ENCODE measurements at places on chromosomes 4 and X.

GRCh38 chr4:144718958-144719512, 73.1 kb downstream of the HHIP start:
- ATAC-seq: no peak

GRCh38 chr4:78910612-78911011, 28.6 kb downstream of the PAQR3 start:
- no peak for ATAC-seq

GRCh38 chr4:110735686-110736085, 112.8 kb upstream of the PITX2 start:
- ATAC-seq: no peak

- ATAC-seq: no peak
These were observed 56.8 kb downstream of the RBPJ start for GRCh38 chr4:26377328-26378311.

GRCh38 chr4:141657550-141658250, 21.3 kb downstream of the IL15 start:
- ATAC-seq: no peak

GRCh38 chrX:49675075-49675719, 20.6 kb downstream of the PAGE1 start:
- ATAC-seq: no peak

- ATAC-seq: no peak
These were observed 2.7 kb downstream of the GJB1 start for GRCh38 chrX:71225676-71226075.

- no peak for ATAC-seq
These were observed 46.3 kb upstream of the HHIP start for GRCh38 chr4:144599621-144600020.

DNA sequence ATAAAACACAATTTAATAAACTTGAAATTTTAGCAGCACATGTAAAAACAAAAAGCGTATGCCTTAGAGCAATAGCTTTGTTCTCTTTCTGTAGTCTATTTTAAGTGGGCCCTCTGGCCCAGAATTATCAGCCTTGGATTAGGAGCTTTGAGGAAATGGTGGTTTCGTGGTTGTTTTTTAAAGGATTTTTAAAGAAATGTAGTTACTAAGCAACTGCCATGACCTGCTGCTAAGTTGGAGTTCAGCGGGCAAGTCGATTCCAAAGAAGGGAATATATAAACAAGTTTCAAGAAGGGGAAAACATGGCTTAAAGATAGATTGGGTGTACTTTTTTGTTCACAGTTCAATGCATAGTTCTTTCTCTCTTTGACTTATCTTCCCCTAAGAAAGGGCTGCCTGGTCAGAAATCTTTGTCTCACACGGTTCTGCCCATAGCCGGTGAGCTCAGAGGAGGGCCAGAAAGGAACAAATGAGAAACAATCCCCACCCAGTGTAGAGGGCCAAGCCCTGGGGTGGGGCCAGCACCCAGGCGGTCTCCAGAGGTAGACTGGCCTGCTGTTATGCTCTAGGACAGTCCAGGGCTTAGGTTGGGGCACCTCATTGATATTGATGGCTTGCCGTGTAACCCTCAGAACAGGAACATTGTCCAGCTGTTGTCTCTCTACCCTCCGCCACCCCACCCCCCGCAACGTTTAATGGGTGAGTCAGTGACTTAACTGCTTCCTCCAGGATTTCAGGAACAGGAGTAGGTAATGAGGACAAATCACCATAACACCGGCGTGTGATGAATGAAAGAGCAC, 32.5 kb downstream of the DLG3 start:
- ATAC-seq: peak; percentile 70

GRCh38 chrX:131549011-131549410, 5.1 kb downstream of the OR13H1 start:
- ATAC-seq: no peak

DNA sequence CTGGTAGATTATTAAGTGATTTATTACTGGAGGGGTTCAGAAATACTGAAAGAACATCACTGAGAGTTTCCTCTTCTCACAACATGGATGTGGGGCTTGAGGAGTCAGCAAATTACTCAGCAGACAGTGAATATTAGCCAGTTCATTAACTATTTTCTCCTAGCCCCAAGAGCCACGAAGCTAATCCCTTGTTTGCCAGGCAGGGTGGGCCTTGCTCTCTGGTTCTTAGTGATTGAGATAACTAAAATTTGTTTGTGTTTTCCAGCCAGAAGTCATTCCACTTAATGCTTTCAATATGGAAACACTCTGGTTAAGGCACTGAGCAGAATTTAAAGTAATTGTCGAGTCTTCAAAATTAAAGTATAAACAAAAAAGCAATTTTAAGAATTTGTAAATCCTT, 40.1 kb upstream of the PASD1 start:
- no peak for ATAC-seq

DNA sequence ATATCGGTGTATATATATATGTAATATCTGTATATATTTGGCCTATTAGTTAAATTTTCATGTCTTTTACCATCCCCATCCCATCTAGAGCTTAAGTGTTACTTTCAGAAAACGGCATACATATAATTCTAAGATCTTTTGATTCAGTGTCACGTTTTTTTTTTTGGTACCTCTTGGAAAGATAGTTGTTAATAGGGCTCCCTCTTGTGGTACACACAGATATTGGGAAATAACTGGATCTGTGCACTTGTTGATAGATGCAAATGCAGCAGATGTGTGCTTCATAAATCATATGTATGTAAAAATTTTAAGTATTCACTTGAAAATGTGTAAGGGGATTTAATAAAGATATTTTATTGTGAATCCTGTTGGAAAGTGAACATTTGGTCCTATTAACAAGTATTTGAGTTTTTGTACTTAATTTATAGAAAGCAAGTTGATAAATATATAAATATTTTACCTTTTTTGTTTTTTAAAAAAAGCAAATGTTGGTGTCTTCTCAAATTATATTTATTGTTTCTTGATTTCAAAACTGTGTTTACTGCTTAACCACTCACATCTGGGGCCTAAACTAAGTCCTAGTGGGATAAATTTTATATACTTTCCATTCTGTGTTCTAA, 74.7 kb downstream of the PAQR3 start:
- ATAC-seq: no peak

GRCh38 chrX:45714866-45715265, 514.2 kb upstream of the DIPK2B start:
- ATAC-seq: no peak

DNA sequence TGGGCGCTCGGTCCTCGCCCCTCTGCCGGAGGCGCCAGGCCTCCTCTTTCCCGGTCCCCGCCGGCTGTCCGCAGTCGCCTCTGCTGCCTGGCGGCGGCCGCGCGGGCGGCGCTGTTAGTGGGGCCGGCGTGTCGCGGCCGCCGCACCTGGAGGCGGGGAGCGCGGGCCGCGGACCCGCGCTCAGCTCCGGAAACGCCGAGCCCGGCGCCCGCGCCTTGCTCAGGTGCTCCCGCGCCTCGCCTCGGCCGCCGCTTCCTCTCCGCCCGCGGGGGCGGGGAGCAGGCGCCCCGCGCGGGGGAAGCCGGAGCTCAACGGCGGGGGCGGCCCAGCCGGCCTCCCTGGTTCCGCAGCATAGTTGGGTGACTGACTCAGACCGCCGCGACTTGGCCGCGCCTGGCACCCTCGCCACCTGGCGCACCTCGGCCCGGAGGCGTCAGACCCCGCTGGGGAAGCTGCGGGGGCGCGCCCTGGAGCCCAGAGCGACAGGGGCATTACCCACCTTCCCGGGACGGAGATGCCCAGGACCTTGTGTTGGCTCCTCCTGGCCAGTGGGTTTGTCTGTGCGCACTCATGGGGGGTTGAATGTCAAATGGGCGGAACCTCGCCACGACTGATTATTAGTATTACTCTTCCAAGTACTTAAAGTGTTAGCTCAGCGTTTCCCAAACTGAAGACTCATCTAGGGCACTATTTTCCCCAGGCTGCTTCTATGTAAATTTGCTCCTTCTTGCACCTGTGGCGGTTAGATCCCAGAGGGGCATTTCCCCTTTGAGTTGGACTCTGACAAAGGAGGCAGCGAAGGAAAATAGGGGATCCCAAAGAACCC, at the start of gene ARAP2:
Gene ARAP2 (minus strand): TSS at position 258 of the 826 bp plus-strand sequence. CDS start 15,028 bp downstream, outside the sequence.
- ATAC-seq: peak; percentile 64

GRCh38 chr4:52038103-52038912, at the start of gene SGCB:
Gene SGCB, minus strand, starts transcription at chr4:52038299. Its CDS starts 40 bp downstream, at chr4:52038259.
- ATAC-seq: peak; percentile 92

GRCh38 chr4:119209077-119209476, 3.4 kb upstream of the USP53 start:
- ATAC-seq: no peak

DNA sequence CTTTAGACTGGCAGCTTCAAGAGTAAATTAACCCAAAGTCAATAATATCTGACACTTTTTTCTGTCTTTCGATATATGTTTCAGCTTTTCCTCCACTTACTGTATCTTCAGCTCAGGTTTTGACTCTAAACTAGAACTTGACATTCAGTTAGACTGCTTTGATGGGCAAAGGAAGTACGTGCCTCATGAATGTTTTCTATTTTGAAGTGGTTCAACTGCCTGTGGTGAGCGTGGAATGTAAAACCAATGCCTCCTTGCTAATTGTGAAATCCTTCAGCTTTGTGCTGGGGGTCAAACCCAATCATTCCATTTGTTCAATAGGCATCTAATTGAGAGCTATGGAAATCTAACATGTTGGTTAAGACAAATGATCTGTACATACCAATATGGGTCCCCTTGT, 857.0 kb upstream of the HTR2C start:
- no peak for ATAC-seq

DNA sequence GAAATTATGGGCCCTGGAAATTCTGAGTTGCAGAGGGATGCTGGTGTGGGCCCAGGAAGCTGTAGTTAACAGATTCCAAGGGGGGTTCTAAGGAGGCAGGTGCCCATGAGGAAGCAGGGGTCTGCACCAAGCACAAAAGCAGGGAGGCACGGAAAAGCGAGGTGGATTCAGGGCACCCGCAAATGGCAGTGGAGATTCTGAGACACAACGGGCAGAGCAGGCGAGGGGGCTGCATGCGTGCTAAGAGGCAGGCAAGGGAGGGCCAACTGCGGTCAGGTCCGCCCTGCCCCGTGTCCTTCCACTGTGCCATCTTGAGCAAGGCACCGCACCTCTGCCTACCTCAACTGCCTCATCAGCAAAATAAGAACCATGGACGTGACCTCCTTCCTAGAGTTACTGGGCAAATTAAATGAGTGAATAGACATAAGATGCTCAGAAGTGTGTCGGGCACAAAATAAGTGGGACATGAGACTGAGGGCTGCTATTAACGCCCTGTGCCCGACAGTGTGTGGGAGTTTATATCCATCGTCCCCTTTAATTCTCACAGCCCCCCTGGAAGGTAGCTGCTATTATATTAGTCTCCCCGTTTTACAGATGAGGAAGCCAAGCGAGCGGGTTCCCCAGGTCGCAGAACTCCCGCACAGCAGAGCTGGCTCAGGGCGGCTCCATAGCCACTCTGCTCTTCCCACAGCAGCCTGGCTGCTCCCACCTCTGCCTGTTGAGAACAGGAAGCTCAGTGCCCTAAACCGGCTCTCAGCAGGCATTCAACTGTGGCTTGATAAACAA, 67.6 kb downstream of the PPP2R2C start:
- no peak for ATAC-seq

DNA sequence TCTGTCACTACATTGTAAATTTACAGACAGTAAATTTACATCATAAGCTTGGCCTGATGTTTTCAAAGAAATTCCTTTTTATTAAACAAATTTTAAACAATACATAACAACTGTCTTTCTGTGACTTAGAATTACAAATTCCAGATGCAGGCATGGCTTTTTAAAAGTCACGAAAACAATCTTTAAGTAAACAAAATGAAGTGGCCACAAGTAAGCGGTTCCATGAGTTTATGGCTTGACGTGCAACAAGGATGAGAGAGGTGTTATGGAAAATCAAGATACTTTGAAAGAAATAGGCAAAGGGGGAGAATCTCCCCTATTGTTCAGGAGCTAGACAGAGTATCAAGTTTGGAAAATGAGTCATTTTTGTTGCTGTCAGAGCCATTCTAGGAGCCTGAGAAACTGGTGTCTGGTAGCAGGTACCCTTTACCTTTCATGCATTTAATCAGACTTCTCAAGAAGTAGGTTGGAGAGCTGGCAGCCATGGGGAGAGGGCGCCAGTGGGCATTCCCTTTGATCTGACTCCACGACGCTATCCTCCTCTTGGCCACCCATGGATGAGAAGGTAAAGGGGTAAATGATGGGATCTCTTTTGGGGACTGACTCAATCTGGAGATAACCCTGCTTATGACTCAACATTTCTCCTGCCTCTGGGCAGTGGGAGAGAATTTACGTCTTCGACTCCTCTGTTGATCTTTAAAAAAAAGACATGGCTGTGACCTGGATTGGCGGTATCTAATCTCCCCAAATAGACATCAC, 217.2 kb downstream of the SPRY1 start:
- ATAC-seq: no peak
